ENCODE measurements at places on chromosomes 5 and 9.

DNA sequence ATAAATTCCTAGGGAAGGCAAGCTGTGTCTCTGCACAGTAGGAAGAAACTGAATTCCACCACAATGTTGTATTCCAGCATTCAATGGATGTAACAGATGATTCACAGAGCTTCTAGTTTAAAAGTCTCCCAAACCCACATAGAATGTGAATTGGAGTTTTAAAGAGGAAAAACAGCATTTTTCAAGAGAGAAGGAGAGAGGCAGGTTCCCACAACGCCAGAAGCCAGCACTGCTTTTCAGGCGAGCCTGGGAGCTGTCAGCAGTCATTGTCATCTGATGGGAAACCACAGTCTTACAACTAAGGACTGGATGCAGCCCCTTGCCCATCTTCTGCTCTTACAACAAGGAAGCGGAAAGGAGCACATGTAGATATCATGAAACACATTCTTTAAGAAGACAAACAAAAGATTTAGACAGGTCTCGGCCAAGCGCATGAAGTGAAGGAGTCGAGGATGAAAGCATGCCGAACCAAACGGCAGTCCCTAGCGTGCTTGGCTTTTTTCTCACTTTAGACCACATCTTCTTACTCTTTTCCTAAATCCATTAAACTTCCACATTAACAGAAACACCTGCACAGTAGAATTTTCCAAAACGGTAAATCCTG, 638 bp downstream of the DIRAS2 start:
- peak; percentile 13 for DNase-seq

DNA sequence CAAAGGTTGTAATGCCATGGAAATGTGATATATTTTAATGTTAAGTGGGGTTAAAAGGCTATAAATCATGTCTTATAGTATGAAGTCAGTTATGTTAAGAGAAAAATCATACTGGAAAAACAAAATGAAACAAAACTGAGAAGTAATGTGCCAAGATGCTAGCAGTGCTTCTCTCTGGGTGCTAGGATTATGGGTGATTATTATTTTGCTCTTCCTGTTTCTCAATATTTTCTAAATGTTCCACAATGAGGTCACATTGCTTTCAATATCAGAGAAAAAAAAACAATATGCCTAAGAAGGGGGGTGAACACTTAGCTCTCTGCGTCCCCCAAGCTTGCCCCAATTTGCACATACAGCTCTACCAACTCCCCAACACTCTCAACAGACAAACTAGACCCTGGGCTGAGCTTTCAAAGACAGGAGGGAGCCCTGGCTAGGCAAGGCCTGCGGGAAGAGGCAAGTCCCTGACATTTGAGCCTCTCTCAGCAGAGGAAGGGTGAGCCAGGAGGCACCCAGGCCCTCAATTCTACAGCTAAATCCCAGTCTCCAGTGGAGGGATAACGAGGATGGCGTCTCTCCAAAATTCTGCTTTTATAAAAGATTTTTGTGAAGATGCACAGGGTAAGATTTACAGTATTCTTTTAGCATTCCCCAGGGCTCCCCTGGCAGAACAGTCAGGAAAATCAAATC, 24.4 kb downstream of the WHRN start:
- DNase-seq = no peak

DNA sequence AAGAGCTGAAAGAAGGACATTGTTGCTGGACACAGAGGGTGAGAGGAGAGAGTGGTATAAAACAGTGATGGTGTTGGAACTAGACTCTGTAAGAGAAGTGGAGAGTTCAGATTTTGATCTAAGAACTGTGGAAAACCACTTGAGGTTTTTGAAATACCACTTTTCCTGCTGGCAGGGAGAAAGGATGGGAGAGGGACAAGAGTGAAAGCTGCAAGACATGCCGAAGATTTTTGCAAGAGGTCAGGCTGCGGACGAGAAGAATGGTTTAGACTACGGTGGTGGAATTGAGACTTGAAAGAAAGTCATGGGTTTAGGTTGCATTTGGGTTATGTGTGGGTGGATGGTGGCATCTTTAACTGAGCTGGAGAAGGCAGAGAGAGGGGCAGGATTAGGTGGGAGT, 202.2 kb upstream of the RPS23 start:
- no peak for DNase-seq

DNA sequence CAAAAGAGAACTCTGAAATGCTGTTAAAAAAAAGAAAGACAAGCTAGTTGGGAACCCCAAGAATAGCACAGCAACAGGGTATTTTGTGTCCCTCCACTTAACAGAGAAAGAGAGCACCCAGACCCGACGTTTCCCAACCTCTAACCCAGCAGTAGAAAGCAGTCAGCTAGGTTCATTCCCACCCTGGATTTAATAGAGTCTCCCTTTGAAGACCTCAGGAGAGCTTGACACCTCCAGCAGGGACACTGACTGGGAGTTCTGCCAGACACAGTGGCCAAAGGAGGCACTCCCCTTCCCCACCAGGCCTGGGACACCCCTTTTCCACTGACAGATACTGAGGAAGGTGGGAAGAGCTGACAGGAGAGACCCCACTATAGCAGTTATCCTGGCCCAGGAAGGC, 337.5 kb upstream of the MSX2 start:
- no peak for DNase-seq

DNA sequence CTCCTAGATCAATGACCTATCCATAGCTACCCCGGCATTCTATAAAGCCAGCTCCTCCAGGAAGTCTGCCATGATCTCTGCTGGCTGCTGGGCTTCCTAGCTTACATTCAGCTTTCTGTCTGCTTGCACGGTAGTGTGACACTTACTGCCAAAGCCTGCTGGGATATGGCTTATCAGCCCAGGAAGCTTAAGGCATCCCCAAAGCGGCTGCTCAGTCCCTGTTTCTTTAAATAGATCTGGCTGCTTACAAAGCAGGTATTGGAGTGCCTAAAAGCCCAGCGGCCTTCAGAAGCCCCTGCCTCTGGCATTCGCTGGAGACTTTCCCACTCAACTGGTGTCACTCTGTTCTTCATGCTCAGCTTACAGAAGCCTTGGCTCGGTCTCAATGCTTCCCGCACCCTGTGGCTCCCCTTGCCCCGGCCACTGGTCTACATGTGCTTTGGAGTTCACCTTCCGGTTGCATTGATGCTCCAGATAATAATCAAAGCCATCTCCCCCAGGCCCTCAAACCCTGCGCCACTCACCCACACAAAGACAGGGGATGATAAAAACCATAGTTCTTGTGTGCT, 31.3 kb upstream of the STRBP start:
- peak; percentile 41 for DNase-seq

- peak; percentile 34 for DNase-seq
These were observed 423 bp upstream of the ABCA2 start for GRCh38 chr9:137028263-137029057.

- no peak for DNase-seq
These were observed 6.3 kb downstream of the IGIP start for GRCh38 chr5:140131967-140132409.

GRCh38 chr9:100011062-100011681, 87.6 kb downstream of the ERP44 start:
- DNase-seq = peak; percentile 71

DNA sequence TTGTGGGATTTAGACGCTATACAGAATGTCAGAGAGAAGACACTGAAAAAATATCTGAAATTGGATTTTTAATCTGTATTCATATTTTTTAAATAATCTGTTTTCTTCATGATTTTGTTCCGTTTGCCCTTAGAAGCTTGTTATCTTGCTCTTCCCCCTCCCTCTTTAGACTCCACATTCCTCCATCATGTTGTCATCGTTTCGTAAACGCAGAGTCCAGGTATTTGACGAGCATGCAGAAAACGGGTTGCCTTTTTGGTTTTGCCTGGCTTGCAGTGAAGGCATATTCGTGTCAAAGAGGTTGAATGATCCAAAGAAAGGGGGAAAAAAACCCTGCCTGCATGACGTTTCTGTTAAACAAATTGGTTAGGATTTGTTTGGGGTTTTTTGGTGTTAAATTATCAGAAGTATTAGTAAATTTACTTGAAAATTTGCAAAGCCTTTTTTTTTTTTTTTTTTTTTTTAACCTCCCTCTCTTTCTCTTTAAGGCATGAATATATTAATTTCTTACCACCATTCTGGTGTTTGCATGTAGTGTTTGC, 2.9 kb downstream of the SPTAN1 start:
- DNase-seq = peak; percentile 96

- no peak for DNase-seq
These were observed 128.5 kb downstream of the LURAP1L start for GRCh38 chr9:12903316-12903715.

- peak; percentile 92 for DNase-seq
These were observed at the start of gene STK10 for GRCh38 chr5:172188033-172188892. STK10 (minus strand) TSS chr5:172188224; CDS start chr5:172188042, 182 bp downstream.

GRCh38 chr5:152439791-152440190, 34.7 kb upstream of the NMUR2 start:
- no peak for DNase-seq

DNA sequence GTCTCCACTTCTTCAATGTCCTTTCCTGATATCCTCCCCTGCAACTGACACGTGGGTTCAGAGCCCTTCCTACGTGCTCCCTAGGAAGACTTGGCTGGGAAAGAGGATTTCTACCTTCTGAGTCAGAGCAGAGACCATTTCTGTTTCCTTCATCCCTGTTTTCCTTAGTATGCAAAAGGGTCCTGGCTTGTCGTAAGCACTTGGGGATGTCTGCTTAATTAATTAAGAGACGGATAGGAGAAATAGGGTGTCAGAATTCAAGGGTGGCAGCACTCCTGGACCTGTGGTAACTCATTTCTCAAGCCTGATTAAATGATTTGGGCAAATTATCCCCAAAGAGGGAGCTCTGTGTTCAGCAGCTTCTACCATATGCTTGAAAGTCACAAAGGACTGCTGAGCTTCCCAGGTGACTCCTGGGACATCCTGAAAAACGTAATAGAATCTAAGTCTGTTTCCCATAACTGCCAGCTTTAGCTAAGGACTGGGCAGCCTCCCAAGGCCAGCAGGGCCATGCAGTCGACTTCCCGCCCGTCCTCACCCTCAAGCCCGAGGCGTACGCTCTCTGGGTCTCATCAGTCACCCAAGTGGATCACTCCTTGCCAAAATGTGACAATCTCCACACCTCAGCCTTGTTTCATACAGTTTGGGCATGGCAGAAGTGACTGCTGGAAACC, 20.5 kb downstream of the ABCA1 start:
- DNase-seq = no peak

DNA sequence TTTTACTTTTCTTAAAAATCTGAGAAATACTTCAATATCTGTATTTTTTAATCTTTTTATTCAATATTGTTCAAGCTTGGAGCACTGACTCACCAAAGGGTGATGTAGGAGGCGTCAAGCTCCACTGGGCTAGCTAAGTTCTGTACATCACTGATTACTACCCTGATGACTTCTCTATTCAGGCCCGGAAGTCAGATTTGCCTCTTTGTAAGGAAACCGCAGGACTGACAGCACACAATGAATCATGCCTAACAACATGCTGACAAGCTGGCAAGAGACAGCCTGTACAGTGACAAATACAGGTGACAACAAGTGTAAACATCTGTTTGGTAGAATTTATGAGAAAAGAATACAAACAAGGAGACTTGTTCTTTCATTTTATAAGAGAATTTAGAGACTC, 627.9 kb upstream of the RORB start:
- DNase-seq = no peak

GRCh38 chr5:56259002-56259511, 25.9 kb upstream of the ANKRD55 start:
- DNase-seq = no peak

DNA sequence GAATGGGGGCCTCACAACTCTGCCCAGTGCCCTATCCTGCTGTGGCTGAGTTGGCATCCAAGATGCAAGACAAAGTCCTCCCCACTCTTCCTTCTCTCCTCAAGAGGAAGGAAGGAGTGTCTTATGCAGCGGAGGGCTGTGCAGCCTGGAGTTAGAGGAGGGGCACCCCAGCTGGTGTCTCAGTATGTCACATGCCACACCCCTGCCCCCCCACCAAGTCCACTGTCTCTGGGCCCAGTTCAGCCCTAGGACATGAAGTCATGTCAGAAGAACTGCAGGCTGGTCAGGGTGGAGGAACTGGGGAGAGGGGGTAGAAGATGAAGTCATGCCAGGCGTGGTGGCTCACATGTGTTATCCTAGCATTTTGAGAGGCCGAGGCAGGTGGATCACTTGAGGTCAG, 28.0 kb upstream of the SLC28A3 start:
- DNase-seq = no peak

GRCh38 chr5:171493646-171494393, 74.4 kb downstream of the FGF18 start:
- DNase-seq = no peak

All from mesendoderm (in vitro differentiated cells).